AG20443 (cell line): ENCODE measurements at places on chromosomes 2 and 18.
A peak's percentile ranks its signal among the peaks of the same experiment; 100 is the strongest.

DNA sequence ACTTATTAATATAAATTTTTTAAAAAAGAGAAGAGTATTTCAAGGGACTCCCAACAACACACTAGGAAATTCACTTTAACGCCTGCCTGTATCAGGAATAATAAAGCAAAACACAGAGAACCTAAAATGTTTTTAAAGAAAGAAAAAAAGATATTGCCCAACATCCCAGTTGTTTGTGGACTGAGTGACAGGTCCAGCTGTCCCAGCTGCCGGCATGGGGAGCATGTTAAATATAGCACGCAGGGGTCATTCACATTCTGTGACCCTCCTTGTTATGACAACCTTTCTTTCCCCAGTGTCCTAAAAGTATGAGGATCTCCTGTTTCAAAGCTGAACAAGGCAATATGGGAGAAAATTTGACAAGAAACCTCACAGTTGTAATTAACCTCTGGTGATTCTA lies 4.4 kb downstream of the KLHL41 start:
- no peak for DNase-seq

DNA sequence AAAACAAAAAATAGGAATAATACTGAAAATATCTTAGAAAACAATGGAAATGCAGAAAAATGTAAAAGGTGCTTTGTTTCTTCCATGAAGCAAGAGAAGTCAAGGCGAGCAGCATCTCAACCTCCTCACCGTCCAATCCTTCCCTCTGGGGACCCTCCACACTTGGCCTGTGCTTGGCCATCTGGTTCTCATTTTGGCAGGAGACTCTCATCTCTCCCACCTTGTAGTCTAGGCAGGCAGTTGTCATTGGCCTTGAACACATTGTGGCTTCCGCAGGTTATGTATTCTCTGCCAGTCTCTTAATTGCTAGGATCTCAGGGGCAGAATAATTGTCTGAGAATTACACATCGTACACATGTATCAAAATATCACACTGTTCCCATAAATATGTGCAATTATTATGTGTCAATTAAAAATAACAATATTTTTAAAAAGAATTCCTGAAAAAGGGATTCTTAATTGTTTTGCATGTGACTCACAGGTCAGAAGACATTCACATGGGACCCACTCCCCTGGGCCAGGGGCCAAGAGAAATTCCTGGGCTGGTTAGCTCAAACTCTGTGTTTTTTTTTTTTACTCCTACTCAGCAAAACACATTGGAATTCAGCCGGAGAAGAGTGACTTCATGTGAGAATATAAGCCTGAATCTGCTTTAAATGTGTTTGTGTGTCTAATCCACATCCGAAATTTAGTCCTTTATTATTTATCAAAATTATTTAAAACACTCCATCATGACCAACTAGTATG lies 14.0 kb upstream of the ANKRD62 start:
- no peak for DNase-seq

- DNase-seq, result no peak
Measured at GRCh38 chr2:27664622-27665363, 1.1 kb downstream of the SLC4A1AP start.

DNA sequence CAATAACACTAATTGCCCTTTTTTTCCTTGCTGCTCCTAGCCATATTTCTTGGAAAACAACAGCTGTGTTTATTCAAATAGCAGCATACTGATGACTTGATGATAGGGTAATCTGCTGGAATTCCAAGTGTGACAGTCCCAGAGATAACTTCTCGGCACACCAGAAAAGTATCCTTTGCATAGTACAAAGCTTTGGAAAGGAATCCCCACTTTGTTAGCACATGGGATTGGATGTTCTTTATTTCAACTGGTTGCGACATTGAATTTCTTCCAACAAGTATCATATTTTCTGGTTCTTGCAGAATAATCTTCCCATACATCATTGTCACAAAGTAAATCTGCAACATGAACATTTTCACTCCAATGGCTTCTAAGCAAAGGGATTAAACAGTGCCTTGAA lies 445.8 kb upstream of the ACVR2A start:
- no peak for DNase-seq

GRCh38 chr2:16664809-16665747 lies 556 bp downstream of the CYRIA start:
- DNase-seq, result no peak

DNA sequence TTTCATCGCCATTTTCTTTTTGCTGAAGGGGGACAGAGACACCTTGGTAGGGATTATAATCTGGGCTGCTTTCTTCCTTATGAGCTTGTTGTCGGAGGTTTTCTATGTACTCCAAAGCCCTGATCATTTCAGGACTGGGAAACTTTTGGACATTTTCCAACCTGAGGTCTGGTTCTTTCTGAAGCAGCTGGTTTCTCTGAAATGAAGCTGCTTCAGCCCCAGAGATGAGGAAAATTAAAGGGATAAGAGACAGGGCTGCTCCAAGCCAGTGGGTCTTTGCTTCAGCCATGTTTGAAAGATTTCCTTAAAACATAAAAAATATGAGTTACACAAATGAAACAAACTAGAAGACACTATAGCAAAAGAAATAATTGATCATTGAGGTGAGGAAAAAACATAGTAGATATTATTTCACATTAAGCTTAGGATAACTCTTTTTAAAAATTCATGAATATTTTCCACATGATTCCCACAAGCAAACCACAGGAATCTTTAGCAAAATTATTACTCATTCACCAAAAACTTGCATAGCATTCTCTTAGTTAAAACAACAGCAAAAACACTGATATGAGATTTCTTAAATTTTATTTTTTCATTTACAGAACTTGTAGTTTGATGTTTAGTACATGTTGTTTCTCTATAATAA lies 3.0 kb downstream of the SCG2 start:
- peak; percentile 49 for DNase-seq

DNA sequence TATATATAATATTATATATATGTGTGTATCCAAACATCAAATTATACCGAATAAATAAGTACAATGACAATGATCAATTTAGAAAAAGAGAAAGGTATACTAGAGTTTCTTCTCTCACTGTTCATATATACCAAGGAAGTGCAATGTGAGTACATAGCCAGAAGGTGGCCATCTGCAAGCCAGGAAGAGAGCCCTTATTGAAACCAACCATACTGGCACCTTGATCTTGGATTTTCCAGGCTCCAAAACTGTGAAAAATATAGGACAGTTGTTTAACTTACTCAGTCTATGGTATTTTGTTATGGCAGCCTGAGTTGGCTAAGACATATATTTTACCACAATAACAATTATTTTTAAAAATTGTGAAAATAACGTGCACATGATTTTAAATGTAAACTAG lies 1490.2 kb upstream of the SLC39A10 start:
- no peak for DNase-seq

DNA sequence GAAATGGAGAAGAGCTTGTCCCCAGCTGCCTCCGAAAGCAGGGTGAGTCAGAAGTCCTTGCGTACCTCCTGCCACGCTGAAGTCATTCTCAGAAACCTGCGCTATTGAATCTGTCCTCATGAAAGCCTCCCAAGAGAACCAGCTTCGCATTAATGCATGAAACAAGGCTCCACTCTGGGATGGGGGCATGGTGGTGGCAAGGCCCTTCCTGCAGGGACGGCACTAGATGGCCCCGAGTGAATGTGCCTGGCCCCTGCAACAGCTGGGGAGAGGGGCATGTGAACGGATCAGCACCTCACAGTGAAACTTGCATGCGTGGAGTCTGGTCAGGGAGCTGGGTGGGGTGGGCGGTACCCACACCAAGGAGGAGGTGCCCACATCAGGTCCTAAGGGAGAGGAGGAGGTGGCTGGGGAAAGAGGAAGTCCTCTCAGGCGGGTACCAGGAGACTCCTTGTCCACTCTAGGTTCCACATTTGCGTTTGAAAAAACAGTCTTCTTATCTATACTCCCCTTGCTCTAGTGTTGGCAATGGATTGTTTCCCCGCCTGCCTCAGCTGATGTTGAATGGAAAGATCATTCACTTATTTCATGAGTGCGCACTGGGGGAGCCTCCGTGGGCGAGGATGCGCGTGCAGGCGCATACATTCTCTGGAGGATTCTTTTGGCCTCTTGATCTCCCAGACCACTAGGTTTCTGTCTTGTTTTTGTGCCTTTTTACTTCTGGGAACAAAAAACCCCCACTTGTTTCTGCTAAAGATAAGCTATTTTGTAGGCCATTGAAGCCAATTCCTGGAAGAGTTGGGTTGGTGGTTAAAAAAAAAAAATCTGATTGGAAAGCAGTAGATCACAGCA lies 104.7 kb downstream of the KLHL29 start:
- no peak for DNase-seq

DNA sequence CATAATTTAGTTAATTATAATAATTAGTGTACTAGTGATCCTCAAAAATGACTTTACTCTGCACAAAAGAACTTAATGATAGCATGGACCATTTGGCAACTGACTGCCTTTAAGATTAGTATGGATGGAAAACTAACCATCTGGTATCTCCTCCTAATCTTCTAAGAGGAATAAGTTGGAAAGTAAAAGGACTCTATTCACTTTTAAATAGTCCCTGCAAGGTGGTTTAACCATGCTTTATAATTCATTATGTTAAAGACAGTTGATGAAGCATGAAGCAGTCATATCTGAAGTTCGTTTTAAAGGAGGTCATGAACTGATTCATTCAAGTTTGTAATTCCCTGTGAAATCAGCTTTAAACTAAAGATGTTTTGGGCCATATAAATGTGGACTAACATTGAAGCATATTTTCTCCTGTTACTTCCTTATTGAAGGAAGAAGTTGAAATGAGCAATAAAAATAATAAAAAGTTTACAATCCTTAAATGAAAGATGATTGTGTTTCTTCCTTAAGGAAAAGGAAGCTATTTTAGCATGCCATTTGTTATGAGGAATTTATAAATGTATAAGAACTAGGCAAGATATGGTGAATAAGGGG lies 446.0 kb downstream of the XIRP2 start:
- no peak for DNase-seq

GRCh38 chr18:37913051-37913450 lies 347.5 kb upstream of the CELF4 start:
- no peak for DNase-seq

- no peak for DNase-seq
Measured at GRCh38 chr2:159620796-159621195, 4.4 kb upstream of the BAZ2B start.

GRCh38 chr2:134581877-134582546 lies 136.8 kb downstream of the TMEM163 start:
- no peak for DNase-seq

- DNase-seq, result no peak
Measured at GRCh38 chr2:158734442-158734841, 60.7 kb upstream of the DAPL1 start.

DNA sequence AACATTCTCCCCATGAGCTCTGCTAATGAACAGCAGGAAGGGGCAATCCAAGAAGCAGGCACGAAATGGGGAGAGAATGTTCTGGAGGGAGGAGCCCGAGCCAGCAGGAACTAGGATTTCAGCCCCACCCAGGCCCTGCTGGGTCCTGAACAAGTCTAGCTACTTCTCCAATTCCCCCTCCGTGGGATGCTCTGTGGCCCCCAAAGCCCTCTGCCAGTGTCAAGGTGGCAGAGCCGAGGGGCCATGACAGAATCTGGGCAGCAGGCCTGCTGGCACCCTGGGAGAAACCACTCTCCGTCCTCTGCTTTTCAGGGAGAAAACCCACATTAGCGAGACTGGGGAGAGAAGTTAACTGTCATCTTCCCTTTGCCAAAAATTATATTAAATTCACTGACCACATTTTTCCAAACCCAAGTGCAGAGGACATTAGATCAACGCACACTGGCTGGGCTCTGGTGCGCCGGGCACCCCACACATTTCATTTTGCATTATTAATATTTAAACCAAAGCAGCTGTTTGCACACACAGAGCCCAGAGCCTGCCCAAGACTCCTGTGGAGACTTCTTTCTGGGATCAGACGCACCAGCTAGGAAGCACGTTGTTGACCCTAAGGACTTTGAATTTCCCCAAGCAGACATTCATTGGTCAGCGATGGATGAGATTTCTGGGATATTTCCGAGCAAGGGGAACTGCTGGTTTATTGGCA lies 80.2 kb upstream of the PKDCC start:
- peak; percentile 69 for DNase-seq

DNA sequence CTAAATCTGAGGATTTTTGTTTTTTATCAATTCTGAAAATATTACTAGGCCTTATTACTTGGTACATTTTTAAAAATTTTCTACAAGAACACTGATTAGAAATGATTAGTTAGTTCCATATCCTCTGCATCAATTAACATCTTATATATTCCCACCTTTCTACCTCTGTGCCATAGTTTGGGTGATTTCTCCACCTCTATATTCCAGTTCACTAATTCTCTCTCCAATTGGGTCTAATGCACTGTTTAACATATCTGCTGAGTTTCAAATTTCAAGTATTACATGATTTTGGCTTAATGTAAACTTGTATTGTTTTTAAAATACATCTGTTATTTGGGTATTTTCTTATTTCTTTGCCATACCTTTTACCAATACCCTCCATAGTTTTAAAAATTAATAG lies 705.7 kb upstream of the SALL3 start:
- DNase-seq, result no peak

- peak; percentile 88 for DNase-seq
Measured at GRCh38 chr2:54387059-54387991, 68.8 kb upstream of the SPTBN1 start.

DNA sequence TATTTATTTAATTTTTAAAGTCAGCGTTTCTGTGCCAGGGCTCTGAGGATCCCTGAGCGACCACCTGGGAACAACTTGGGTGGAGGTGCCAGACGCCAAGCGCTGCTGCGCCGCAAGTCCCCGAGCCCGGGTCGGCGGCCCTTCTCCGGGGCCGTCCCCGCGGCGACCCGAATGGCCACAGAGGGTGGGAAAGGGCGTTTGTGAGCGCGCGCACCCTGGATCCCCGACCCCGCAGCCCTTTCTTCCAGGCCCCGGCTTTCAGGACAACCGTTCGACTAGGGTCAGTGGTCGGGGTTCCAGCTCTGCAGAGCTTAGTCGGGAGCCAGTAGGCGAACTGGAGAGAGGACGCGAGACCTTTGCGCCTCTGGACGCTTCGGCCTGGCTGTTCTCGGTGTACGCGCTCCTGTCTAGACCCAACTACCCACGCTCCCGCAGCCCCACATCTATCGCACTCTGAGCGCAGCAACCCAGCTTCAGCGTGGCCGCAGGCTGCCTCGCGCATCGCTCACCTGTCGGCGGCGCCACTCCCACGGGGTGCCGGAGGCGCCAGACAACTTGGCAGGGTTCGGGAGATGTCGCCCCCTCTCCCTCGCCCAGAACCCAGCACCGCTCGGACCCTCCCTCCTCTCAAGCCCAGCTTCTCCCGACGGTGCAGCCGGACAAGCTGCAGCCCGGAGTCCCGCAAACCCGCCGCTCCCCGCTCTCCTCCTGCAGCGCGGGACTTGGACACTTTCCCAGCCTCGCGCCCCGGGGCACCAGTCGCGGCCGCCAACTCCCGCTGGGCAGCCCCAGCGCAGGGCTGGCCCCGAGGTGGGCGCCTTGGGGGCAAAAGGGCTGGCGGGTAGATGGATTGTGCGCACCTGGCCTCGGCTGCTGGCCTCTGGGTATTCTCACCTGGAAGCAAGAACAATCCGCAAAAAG lies 758 bp downstream of the LYPD1 start:
- peak; percentile 32 for DNase-seq
